T1000 (cell line): ENCODE measurements at places on chromosomes 5 and 9.

- DNase-seq = no peak
These were observed 372.9 kb downstream of the OSTF1 start for GRCh38 chr9:75461183-75461582.

DNA sequence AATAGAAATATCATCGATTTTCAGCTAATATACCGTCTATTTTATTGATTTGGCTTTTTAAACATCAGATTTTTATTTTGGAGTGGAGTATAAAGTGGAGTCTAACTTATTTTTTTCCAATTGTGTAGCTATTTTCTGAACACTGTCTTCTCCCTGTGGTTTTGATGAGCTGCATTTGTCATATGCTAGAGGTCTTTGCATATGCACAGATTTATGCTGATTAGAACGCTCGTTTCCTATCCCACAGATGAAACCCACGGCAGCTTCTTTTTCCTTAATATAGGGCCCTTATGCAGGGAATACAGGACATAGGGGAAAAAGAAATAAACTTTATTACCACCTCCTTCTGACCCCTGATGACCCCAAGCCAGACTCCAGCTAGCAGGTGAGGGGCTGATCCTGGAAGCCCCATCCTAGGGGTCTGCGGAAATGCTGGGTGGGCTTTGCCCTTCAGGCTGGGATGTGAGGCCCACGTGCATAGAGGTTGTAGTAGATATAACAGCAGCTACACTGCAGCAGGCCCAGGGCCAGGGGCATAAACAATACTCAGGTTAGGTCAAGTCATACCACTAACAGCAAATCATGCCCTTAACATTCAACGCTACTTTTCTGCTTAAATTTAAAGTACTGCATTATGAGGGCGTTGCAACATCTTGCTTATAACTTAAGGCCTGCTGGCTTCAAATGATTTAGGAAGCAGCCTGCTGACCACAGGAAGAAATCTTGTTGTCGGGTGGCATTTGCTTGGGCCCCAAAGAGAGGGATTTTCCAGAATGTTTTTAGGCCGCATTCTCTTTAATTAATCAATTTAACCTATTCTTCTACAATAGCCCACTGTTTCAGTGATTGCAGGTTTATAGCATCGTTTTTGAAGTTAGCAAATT lies 28.5 kb downstream of the MVB12B start:
- DNase-seq = no peak

GRCh38 chr5:546376-546908 lies 22.2 kb upstream of the SLC9A3 start:
- no peak for DNase-seq

DNA sequence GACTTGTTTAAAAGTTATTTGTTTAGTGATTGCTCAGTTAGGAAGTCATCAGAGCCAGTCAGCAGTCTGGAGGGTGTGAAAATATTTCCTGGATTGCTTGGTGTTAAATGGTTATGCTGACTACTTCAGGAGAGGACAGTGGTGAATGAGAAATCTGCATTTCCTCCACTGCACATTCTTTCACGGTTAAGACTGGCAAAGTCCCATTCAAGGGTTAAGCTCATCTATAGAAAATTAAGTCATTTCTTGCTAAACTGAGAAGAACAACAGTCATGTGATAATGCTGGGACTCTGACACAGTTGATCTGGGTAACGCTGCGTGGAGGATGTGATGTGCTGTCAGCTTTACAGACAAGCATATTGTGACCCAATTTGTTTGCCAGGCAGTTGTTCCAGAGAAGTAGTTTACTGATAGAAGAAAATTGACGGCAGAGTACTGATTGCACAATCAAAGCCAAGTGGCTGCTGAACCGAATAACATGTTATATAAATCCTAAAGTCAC lies 80.4 kb downstream of the GRAMD2B start:
- no peak for DNase-seq

DNA sequence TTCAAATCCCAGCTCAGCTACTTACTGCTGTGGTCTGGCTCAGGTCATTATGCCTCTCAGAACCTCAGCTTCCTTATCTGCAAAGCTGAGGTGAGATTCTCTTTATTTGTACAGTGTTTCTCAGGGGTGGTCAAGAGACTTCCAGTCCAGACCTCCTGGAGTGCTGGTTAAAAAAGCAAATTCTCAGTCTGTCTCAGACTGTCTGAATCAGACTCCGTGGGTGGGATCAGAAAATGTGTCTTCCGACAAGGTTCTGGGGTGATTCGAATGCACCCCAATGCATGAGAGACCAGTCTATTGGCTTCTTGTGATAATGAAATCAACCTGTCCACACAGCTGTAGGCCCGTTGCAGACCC lies 137.7 kb upstream of the SMIM23 start:
- DNase-seq = no peak

DNA sequence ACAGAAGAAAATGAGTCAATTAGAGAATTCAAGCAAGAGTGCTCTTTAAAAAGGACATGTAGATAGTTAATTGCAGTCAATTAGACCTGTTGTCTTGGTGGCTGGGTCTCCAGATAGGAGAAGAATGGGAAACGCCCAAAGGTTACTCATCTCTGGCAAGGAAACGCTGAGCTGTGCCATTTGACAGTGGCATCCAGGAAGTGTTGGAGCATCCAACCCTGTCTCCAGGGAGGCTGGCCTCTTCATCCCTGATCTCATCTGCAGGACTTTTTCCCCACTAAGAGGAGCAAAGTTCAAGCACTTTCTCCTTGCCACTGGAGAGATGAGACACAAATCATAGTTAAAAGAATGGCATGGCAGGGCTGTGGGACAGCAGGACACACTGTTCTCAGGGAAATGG lies 111.7 kb upstream of the MSX2 start:
- peak; percentile 53 for DNase-seq

DNA sequence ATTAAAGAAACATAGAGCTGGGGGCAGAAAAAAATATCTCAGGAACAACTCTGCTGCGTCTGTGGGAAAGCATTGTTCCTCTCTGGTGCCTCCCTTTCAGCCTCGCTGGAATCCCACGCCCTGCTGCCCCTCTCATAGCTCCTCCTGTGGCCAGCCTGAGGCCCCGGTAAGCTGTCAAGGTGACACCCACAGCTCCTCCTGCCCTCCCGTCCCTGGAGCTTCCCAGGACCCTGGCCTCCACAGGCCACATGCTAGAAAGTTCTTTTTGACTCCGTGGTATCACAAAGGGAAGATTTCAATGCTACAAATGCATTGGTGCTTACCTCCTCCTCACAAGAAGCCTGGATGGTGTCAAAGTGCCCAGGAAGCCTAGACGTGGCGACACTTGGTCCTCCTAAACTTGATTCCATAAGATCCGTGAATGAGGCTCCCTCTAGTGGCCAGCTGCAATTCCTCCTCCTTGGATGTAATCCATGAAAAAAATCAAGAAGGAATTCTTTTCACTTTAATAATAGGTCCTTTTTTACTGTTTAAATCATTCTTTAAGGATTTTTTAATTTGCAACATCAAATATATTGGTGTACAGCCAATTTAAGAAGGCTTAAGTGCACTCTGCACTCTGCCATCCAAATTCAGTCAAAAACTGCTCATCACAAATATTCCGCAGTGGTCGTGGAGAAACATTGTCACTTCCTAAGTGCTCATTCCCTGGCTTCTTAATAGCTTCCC lies 104.9 kb downstream of the CFAP90 start:
- peak; percentile 19 for DNase-seq

DNA sequence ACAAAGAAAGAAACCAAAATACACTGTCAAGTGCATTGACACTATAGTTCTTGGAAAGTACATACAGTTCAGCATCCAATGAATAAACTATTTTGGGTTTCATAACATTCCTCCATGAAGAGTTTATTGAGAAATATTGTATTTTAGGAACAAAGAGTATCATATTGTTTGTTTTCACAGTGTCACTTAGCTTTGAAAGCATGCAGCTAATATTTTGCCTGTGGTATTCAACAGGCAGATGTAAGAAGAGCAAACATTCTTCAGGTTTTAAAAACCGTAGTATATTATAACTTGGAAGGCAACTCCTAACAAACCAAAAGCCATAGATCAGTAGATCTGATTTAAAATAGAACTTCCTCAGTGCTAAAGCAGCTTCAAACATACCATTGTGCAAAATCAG lies 4.5 kb downstream of the PRELID2 start:
- no peak for DNase-seq

DNA sequence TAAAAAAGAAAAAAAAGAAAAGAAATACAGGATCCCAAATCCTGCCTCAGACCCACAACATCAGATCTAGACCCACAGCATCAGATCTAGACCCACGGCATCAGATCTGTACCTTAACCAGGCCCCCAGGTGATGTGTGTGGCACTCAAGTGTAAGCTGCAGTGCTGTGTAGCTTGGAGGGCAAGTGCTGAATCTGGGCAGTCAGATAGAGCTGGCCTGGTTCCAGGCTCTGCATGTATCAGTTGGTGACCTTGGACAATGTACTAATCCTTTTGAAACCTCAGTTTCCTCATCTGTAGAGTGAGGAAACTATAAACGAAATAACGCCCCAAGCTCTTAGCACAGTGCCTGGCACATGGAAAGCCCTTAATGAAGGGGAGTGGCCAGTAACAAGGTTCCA lies 16.7 kb downstream of the COL15A1 start:
- no peak for DNase-seq

DNA sequence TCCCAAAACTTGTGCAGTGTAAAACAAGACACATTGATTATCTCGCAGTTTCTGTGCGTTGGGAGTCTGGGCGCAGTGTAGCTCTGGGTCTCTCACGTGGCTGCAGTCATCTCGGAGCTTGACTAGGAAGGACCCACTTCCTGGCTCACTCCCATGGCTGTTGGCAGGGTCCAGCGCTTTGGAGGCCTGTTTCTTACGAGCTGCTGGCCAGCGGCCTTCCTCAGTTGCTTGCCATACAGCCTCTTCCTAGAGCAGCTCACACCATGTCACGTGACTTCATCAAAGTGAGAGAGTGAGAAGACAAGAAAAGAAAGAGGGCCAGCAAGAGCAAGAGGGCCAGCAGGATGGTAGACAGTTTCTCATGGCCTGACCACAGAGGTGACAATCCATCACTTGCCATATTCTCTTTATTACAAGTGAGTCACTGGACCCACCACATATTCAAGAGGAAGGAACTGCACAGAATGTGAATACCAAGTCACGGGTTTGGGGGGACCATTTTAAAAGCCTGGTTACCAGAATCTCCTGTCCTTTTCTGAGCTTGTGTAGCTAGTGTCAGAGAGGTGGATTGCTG lies 36.2 kb downstream of the MCCC2 start:
- DNase-seq = no peak
